Head of caudate nucleus (tissue), 42 donors: ENCODE measurements at places on chromosomes 7 and 10.

GRCh38 chr7:121132940-121133339, 144.4 kb downstream of the CPED1 start:
- DNase-seq: no peak

- DNase-seq: no peak
These were observed at the start of gene ADRA2A for GRCh38 chr10:111076682-111077478. Gene ADRA2A, plus strand, starts transcription at chr10:111077029. Its CDS starts 968 bp downstream, at chr10:111077997.

DNA sequence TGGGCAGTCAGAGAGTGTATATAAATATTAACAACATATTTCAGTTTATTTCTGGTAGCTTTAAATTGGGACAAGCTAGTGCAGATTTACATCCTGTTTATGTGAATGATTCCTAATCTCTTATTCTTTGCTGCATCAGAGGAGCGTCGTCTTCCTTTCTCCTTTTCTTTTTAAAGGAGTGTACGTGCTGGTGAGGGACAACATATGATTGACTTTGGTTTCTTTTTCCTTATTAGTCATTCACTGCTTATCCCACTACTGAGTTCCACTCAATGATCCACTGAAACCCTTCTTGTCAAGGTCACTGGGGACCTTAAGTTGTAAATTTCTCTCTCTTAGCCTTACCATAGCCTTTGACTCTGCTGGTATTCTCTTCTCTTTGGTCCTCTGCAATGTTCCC, 116.3 kb downstream of the EXOC4 start:
- DNase-seq: no peak

DNA sequence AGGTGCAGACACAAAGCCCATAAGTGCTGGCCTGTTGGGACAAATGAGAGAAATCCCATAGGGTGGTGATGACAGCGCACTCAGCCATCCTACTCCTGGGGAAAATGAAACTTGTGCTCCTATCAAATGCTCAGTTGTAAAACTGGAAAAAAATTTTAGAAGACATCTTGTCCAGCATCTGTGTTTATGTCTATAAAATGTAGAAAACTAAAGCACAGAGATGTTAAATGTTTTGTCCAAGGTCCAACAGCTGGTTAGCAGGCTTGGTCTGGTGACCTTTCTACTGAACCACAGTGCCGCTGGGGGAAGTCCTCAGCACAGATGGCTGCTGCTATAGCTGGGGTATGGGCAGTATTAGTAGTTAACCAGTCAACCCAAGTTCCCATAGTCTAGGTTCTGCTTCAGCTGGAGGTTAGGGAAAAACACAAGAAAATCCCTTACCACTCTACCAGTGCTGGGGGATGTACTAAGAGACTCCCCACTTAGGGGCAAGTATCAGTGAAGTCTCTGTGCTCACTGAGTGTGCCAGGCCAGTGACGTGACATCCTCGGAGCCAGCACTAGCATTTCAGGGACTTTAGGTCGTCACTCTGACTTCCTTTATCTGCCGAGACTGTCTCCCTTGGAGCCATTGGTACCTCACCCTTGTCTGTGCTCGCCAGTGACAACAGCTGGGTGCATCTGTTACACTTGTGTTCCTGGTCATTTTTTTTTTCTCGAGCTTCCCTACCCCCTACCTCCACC, 1.9 kb downstream of the TSPAN33 start:
- no peak for DNase-seq

DNA sequence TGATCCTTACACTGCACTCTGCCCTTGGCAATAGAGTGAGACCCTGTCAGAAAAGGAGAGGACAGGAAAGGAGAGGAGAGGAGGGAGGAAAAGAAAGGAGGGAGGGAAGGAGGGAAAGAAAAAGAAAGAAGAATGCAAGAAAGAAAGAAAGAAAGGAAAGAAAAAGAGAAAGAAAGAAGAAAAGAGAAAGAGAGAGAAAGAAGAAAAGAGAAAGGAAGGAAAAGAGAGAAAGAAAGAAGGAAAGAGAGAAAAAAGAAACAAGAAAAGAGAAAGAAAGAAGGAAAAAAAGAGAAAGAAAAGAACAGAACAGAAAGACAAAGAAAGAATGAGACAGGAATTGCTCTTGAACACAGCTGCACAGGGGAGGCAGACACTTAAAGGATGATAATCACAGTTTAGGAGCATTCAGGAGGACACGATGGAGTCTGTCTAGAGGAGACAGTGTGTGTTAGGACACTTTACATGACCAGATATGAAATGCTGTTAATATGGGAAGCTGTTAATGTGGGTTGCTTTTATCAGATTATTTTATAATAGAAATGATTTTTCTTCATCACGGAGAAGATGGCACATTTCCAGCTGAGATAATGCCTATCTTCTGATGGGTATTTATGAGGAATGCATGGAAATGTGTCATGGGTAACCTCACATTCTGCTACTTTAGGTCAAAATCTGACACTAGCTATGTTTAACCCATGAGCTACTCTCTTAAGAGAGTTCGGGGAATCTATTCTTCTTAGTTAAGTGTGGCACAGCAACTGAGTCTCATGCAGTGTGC, 160.5 kb downstream of the BAMBI start:
- DNase-seq: no peak

DNA sequence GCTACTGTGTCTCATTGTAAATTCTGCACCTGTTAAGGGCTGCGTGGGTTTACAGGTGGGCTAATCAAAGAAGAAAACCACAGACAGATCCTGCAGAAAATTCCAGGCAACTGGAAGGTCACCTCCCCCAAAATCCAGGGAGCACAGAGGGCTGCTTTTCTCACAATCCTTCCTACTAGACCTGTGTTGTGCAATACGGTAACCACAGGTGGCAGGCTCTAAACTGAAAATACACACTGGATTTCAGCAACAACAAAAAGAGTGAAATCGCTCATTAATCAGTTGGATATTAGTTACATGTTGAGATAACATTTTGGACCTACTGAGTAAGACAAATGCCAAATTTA, 83.2 kb downstream of the SLC16A9 start:
- no peak for DNase-seq

DNA sequence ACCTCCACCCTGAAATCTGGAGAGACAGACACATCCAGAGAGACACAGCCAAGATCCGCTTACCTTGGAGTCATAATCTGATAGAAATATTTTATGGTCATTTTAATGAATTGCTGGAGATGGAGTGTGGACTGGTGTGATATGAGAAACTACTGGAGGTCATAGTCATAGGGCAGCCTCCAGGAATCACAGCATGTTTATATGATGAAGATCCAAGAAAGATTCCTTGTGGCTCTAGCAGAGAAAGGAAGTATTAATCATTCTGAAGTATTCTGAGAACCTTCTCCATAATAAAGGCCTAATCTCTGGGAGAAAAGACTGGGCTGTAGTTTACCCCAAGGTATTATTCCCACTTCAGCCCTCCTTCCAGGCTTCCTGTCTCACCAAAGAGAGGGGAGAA, 38.0 kb downstream of the POLR1F start:
- DNase-seq: no peak

GRCh38 chr7:108486291-108486966, 30.2 kb upstream of the NRCAM start:
- DNase-seq: no peak

DNA sequence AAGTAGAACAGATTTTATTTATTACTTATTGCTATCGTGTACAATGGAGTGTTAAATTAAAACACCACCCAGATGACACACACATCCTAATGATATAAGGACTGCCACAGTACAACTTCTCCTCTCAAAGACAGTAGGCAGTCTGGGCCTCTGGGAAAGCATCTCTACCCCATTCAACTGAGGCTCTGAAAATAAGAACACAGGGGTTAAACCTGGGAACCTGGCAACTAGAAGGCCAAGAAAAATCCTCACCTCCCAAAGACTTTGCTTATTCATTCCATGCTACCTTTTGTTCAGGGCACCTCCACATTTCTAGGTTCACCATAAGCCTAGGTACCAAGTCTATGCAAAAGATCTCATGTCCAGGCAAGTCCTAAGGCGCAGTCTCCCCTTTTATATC, 125.4 kb upstream of the FEZF1 start:
- no peak for DNase-seq
